ENCODE measurements at places on chromosomes 1 and 21.
A peak's percentile ranks its signal among the peaks of the same experiment; 100 is the strongest.

- DNase-seq: no peak
Observed at GRCh38 chr1:182141040-182141439, 79.5 kb upstream of the ZNF648 start.

DNA sequence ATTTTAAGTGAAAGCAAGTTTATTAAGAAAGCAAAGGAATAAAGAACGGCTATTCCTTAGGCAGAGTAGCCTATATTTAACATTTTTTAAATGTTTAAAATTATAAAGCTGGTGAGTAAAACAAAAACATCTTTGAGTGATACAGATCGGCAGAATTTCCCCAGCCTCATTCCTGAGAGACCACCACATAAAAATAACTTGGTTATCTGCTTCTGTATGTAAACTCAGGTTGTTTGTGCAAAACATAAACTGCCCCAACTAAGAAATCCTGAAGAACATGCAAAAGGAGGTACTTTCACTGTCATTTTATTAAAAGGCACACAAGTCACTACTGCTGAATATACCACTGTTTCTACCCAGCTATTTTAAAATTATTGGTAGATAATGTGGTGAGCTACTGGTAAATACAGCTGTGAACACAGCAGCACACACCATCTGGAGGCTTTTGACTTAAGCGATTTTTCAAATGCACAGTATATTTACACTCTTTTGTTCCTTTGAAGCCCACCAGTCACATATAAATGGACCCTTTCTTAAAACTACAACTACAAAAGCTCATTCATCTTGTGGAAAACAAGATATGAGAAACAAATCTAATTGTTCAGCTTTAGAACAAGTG, 119.3 kb downstream of the RERE start:
- DNase-seq: no peak

DNA sequence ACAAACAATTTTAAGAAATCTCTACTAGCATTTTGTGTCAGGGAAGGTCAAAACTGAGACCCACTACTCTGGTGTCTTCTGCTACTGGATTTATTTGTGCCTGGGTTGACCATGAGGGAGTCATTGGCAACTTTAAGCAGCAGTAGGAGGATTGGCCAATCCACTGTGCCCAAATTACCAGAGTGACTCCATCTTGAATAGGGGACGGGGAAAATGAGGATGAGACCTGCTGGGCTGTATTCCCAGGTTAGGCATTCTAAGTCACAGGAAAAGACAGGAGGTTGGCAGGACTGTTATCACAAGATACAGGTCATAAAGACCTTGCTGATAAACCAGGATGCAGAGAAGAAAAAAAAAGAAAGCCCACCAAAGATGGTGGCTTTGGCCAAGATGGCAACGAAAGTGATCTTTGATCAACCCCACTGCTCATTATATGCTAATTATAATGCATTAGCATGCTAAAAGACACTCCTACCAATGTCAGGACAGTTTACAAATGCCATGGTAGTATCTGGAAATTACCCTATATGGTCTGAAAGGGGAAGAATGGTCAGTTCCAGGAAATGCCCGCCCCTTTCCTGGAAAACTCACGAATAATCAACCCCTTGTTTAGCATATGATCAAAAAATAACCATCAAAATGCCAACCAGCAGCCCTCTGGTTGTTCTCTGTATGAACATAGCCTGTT, 200.9 kb downstream of the LTN1 start:
- DNase-seq: no peak

DNA sequence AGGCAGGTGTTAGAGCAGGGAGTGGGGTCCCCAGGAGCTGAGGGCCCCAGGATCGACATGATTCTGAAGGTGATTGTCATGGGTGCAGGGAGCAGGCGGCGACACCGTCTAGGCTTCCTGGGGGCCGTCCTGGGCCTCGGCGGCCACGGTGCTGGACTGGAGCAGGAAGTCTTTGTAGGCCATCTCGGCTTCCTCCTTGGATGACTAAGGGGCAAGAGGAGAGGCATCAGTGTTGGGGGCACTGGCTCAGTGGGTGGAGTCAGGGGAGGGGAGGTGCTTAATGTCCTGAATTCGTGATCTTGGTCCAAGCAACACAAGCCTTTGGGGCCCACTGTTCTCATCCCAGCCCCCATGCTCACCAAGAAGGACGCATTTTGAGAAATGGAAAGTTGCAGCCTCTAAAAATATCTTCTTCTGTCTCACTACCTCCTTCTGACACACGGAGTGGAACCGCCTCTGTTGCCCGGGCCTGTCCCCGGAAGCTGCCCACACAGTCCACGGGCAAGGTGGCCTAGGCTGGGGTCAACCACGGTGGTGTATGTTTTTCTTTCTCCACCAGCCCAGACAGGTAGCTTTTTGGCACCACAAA, 8.6 kb upstream of the FCMR start:
- DNase-seq: no peak

- DNase-seq: no peak
Observed at GRCh38 chr1:84356881-84357280, 41.4 kb upstream of the DNASE2B start.

- DNase-seq: no peak
Observed at GRCh38 chr1:38027201-38028104, 14.9 kb downstream of the UTP11 start.

GRCh38 chr21:42081931-42082381, 10.8 kb downstream of the UMODL1 start:
- no peak for DNase-seq

DNA sequence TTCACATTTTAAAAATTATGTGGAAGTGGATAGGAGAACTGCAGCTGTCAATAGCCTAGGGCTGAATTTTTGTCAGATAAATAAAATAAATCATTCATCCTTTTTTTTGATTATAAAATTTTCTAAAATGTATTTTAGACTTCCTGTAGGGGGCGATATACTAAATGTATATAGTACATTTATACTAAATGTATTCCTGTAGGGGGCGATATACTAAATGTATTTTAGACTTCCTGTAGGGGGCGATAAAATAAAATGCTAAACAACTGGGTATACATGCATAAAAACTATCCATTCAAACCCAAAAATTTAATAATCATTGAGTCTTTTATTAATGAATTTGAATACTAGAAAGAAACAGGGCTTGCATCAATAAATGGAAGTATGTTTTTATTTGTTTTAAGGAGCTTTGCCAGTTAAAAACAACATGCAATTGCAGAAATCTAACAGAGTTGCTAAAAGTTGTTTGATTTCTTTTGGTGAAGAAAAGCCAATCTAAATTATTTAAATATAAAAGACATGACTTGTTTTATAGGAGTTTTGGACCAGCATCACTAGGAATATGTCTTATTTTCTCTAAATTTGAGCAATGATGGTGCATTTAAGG, 31.4 kb downstream of the CLCA1 start:
- DNase-seq: peak; percentile 31

DNA sequence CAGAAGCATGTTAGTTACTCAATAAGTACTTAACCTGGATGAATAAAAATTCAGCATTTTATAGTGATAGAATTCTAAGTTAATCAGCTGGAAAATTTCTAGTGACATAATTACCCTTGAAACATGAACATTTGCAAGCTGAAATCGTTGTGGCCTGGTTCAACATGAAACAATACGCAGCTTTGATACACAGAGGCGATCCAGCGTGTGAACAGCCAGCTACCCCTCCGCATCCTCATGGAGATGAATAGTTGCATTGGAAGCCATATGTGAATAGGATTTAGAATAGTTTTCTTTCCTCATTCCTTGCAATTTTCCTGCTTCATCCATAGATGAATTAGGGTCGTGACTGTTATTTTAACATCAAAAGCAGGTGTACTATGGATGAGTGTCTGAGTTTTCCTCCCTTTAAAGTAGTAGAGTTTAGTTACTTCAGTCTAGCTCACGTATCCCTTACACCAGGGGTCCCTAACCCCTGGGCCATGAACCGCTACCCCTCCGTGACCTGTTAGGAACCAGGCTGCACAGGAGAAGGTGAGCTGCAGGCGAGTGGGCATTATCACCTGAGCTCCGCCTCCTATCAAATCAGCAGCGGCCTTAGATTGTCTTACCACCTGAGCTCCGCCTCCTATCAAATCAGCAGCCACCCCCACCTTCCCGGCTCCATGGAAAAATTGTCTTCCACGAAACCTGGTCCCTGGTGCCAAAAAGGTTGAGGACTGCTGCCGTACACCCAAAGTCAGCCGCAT, 6.2 kb upstream of the TARBP1 start:
- no peak for DNase-seq

- DNase-seq: no peak
Observed at GRCh38 chr1:212760126-212760823, 31.3 kb downstream of the NSL1 start.

DNA sequence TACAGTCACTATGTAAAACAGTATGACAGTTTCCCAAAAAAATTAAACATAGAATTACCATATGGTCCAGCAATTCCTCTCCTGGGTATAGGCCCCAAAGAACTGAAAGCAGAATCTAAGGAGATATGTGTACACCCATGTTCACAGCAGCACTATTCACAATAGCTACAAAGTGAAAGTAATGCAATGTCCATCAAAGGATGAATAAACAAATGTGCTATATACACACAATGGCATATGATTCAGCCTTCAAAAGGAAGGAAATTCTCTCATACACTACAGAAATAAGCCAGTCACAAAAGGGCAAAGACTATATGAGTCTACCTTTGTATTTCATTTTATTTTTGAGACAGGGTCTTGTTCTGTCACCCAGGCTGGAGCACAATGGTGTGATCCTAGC, 120.4 kb downstream of the TOMM20 start:
- DNase-seq: no peak

DNA sequence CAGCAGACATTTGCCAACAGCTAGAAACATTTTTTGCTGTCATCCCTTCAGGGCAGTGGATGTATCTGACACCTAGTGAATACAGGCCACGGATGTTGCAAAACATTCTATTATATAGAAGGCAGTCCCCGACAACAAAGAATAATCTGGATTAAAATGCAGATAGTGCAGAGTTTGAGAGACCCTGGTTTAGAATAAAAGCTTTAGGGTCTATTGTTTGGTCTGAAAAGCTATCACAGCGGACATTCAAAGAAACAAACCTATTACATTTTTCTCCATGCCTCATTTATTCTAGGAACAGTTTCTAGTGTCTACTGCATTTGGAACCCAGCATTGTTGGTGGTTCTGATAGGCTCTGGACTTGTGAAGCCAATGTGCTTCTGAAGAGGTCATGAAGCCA, 316.3 kb downstream of the TGFB2 start:
- no peak for DNase-seq

- no peak for DNase-seq
Observed at GRCh38 chr1:37930246-37931101, 16.4 kb downstream of the INPP5B start.

DNA sequence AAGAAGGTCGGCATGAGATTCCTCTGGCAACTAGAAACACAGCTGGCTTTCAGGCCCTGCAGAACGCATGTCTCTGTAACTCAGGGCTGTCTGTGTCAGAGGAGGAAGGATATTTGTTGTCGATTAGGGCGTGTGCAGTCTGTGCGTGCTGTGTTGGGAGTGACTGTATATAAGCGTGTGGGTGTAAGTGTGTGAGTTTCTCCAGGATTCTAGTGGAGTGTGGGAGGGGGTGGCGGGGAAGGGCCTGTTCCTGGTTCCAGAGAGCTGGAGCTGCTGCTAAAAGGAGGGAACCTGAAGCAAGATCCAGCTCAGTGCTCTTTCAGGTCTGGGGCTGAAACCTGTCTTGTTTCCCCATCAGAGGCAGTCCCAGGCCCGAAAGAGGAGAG, 74.3 kb downstream of the SLC16A1 start:
- DNase-seq: no peak

DNA sequence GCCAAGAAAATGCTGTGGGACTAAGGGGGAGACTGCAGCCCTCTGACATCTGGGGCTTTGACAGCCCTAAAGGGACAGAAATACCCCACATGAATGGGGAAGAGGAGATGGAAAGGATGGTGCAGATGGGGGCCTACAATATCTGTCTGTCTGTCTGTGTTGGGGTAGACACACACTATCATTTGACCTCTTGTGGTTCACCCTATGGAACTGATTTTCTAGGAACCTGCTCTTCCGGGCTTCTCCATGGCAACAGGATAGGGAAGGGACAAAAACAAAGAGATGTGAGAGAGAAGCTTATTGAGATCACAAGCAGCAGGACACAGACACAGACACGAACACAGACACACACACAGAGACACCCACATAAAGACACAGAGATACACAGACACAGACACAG, 17.1 kb downstream of the KIF21B start:
- DNase-seq: no peak

DNA sequence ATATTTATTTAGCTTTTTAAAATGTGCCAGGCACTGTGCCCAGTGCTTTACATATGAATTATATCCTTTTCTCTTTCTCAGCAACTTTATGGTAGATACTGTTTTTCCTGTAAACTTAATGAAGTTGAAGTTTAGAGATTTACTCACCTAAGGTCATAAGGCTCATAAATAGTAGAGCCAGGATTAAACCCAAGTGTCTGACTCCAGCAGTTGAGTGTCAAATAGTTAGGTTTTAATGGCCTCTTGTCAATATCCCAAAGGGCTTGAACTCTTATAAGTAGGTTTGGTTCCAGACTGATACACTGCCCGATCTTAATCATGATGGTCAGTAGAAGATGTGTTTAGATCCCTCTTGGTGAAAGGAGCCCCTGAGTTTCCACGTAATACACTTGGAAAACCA, 37.8 kb downstream of the RABGAP1L start:
- no peak for DNase-seq

DNA sequence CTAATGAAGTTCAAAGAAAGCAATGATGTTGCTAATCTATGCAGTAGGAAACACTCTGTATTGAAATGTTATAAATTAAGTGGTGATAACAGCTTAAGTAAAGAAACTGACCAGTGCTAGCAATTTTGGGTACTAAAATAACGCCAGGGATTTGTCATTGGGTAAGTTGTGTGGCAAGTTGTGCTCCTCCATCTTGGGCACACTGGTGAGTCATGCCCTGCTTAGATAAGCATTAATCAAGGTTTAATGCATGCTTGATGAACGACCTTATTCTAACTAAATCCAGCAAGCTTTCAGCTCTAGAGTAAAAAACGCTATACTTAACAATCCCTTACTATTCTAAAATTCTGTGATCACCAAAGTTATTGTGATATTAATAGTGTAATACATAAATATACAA, 25.2 kb downstream of the VAMP4 start:
- no peak for DNase-seq

GRCh38 chr1:10975567-10976326, 36.7 kb upstream of the TARDBP start:
- DNase-seq: peak; percentile 84

GRCh38 chr1:53328541-53329499, 950 bp upstream of the LRP8 start:
- no peak for DNase-seq

Measured in H4 (cell line).